ENCODE measurements at places on chromosomes 12 and 14.

GRCh38 chr12:130121226-130122000, 40.9 kb upstream of the FZD10 start:
- DNase-seq, result no peak

GRCh38 chr14:95463171-95463901, 53.1 kb downstream of the SYNE3 start:
- peak; percentile 28 for DNase-seq

GRCh38 chr12:94889445-94890210, 113.9 kb downstream of the NDUFA12 start:
- no peak for DNase-seq

DNA sequence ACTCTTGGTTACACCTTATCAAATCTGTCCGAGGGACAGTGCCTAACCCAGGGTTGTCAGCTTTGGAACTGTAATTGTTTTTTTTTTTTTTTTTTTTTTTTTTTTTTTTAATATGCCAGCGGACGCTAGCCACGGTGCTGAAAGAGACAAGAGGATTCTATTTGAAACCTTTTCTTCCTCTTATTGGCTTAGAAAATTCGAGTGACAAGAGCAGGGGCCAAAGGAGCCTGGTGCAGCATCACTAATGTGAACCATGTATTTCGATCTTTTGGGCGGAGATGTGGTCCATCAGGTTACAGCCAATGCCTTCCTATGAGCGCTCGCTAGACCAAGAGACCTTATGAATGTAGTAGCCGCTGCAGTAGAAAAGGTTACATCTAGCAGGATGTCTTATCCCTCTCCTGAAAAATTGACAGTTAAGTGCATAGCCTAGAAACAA, 922 bp downstream of the PTPRR start:
- no peak for DNase-seq

DNA sequence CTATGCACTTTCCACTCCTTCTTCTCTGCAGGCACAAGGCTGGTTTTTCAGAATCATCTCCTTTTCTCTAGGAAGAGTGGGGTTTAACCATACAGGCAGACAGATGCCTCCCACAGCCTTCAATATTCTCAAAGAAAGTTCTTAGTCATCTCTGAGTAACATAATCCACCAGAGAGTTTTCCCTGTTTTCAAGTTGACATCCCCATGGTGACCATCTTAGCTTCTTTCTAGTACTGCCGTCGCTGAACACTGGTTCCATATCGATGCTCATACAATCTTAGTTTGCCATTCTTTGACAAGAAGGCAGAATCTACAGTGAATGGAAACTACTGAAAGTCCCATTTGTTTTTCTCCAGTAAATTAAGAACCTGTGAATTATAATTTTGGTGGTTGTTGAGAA, 28.6 kb downstream of the TPH2 start:
- no peak for DNase-seq

- DNase-seq, result peak; percentile 68
Observed at GRCh38 chr14:36817071-36817930, 155.6 kb downstream of the PAX9 start.

- peak; percentile 20 for DNase-seq
Observed at GRCh38 chr12:119069147-119069642, 87.9 kb downstream of the SRRM4 start.

DNA sequence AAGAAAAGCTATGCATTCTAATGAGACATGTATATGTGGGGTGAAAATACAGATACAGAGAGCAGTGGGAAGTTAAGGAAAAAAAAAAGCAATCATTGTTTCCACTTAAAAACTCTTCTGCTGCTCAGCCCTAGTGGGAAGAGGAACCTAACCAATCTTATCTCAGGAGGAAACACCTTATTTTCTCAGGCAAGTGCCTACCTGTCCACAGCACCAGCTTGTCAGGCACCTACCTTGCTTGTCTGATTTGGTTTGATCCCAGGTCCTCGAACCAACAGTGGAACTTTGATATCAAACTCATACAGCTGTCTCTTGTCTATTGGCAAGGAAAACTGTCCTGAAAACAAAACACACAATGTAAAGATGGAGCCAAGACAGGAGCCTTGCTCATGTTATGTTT, 22.4 kb downstream of the GNS start:
- no peak for DNase-seq

DNA sequence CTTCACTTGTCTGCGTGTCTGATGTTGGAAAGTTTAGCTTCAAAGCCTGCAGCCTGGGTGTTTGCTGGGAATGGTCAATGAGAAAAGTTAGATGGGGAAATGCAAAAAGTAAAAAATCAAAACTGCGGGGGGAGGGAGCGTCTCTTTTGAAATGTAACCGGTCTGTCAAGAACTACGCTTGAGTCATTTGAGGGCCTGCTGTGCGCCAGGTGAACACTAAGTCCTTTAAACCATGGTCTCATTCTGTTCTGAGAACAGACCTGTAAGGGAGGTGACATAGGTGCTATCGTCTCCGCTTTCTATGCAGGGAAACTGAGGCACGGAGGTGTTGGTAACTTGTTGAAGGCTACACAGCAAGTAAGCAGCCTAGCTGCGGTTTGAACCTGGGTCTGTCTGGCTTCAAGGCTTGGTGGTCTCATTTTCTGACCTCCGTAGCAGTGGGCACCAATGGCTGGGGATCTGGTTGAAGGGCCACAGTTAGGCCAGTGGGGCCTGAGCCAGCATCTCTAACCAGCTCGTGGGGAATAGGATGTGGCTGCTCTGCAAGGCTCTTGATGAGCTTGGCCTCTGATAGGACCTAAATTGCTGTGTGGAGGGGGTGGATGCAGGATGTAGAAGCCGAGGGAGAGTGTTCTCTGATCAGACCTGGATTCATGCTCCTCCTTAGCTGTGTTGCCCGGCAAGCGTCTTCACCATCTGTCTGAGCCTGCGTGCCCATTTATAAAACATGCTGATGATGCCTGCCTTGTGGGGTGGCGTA, 41.5 kb downstream of the KCTD10 start:
- no peak for DNase-seq

GRCh38 chr14:68368850-68369249, 424.0 kb downstream of the ZFP36L1 start:
- no peak for DNase-seq

DNA sequence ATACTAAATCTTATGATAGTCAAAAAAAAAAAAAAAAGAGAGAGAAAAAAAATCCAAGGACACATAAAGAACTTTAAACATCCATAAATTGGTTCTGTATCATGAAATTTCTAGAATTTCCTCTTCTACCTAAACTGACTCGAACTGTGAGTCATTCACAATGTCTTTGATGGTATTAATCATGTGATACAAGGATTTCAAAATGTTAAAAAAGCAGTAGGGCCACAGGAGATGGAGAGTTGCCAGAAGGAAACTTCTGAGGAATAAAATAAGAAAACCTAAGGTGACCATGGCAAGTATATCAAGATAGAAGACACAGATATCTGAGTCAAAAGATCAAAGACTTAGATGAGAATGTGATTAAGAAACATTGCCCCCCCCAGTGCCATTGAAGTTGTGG, 1320.9 kb upstream of the FLRT2 start:
- DNase-seq, result no peak

GRCh38 chr12:67705394-67706370, 57.1 kb downstream of the DYRK2 start:
- no peak for DNase-seq

- DNase-seq, result no peak
Observed at GRCh38 chr14:102568115-102568614, 24.3 kb upstream of the RCOR1 start.

- DNase-seq, result no peak
Observed at GRCh38 chr14:42911642-42912041, 1305.0 kb downstream of the LRFN5 start.
